ENCODE measurements at places on chromosomes 12 and 14. TPM values are rescaled to one million over a fixed set of nuclear protein-coding genes. Genes with fewer than 3 reads are reported as not detected.

DNA sequence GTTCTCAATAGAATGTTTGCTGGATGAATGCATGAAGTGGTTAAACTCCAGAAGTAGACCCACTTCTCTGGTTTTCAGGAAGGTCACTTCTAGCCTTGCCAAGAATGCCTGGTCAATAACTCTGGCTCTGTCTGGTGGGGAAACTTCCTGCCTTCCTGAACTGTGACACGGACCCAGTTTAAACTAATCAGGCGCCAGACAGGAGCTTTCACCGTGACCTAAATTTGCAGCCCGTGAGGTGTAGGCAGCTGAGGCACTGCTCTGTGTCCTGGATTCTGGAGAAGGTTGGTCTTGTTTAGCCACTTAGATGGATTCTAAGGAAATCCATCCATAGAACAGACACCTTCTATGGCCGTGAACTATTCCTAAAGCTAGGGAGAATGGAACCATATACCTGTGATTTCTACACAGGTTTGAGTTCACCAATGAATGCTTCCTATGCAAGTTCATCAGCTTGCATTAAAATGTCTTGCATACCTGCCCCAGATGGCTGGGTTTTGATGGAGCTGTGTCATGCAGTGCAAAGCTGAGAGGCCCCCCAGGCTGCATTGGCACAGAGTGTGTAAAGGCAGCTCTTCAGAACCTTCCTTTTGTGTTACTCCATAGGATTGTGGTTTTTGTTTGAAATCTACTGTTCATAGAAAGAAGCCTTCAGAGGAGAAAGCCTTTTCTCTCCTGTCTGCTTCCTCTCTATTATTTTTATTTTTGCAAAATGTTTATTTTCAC, 4.4 kb downstream of the CHST11 start:
- no peak for ATAC-seq

DNA sequence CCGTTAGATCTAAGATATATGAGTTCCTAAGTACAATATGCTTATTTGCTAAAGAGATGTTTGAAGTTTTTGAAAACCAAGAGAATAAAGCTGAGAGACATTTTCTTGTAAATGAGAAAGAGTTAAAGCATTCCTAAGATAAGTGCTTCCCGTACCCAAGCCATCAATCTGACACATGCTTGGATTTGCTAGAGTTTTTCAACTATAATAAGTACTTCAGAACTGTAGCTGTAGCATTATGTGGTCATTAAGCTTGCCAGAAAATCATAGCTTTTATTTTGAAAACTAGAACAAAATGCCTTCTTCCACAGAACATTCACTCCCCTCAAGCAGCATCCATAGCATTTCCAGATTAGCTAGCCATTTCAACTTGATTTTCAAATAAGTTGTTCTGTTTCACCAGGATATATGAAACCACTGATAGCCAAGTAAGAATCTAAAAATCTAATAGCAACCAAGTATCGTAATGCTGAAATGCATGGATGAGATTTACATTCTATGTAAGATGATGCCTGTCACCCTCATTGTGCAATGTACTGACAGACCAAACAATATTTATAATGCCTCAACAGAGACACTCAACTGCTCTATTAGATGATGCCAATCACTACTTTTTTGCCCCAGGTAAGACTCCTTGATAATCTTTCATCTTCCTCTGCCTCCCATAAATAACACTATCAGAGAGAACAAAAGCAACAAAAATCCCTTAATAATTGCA, 8.0 kb downstream of the SNW1 start:
- ATAC-seq, result no peak

GRCh38 chr12:46246021-46246700, 22.7 kb downstream of the SLC38A1 start:
- ATAC-seq, result no peak

The PLBD1 gene
- not detected for total RNA-seq

DNA sequence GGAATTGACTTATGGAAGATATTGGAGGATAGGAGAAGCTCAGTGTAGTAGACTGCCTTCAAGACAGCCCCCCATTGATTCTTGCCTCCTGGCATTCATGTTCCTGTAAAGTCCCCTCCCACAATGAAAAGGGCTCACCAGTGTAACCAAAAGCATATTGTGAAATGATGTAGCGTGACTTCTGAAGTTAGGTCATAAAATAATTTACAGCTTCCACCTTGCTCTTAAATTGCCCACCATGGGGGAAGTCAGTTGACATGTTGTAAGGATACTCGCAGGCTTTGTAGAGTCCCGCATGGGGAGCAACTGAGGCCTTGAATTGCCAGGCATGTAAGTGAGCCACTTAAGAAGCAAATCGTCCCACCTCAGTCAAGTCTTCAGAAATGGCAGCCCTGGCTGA, 25.1 kb downstream of the GTSF1 start:
- no peak for ATAC-seq

Measured in activated T-helper 17 cell treated with anti-CD3 and anti-CD28 coated beads, Interleukin-2, amount 50 U/mL, for 72 hours (primary cell).